Stimulated activated CD4-positive, alpha-beta T cell treated with anti-CD3 and anti-CD28 coated beads, Interleukin-1b, Interleukin-23, amount 100 ng/mL, for 1 hour (primary cell): ENCODE measurements at places on chromosomes 16 and 17.
A peak's percentile ranks its signal among the peaks of the same experiment; 100 is the strongest.

- no peak for DNase-seq
Observed at GRCh38 chr17:6454495-6455320, 10.5 kb downstream of the PIMREG start.

DNA sequence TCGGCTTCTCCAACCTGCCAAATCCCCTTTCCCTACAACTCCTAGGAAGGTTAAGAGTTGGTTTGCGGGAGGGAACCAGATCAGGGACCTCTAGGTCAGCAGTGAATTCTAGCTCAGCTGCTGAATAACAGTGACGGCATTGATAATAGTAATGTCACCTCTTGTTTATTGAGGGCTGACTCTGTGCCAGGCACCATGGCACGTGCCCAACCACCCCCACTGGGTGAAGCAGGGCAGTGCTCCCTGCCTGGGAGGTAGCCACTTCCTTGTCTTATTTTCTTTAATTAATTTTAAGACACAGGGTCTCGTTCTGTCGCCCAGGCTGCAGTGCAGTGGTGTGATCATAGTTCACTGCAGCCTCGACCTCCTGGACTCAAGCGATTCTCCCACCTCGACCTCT, 5.5 kb upstream of the PPL start:
- DNase-seq: no peak

GRCh38 chr16:52283584-52284375, 263.2 kb downstream of the TOX3 start:
- DNase-seq: no peak

DNA sequence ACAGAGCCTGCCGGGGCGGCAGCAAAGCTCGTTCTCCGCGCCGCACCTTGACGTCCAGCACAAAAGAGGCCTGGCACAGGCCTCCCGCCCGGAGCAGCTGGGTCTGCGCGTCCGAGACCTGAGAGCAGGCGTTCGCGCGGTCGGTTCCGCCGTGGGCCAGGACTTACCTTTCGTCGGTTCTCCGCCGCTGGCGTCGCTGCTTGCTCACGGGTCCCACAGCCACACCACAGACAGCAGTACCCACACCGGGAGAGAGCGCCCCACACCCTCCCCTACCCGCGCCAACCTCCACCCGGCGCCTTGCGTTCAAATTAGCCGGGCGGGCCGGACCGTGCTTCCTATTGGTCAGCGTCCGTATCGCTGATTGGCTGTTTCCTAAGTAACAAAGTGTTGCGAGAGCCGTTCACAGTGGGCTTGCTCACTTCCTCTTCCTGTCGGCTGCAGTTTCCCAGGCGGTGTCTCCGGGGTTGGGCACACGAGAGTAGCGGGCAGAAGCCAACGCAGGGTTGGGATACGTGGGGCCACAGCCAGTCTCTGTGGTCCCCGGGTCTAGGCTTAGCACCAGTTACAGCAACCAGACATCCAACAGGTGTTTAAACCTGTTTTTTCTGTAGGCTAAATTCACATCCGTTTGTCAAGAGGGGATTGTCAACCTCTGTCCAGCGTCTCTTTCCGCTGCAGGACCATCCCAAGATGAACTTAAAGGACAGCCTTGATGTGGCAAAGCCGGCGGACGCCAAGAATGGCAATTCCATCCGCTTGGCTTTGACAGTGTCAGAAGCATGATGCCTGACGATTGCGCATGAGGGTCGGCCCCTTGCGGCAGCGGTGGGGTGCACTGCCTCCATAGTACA, at the start of gene KIF18B:
KIF18B (minus strand) TSS at position 313 of the 854 bp plus-strand sequence. CDS start 11,429 bp downstream, outside the sequence.
- DNase-seq: peak; percentile 67

DNA sequence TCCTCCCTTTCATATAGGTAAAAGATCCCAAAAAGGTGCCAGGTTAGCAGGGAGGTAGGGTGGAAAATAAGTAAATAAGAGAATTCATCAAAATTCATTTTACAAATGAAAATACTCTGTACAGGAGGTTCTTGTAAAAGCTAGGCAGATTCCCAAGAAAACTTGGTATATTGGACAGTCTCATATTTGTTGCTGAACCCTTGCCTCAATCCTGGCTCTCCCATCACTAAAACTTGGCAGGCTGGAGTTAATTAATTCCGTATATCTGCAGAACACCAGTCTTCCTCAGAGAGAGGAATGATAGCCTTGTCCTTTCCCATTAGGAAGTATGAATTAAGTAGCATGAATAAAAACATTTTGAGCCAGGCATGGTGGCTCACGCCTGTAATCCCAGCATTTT, 66.2 kb upstream of the MTMR4 start:
- DNase-seq: no peak

GRCh38 chr17:76039121-76039520, 12.0 kb upstream of the EVPL start:
- no peak for DNase-seq

DNA sequence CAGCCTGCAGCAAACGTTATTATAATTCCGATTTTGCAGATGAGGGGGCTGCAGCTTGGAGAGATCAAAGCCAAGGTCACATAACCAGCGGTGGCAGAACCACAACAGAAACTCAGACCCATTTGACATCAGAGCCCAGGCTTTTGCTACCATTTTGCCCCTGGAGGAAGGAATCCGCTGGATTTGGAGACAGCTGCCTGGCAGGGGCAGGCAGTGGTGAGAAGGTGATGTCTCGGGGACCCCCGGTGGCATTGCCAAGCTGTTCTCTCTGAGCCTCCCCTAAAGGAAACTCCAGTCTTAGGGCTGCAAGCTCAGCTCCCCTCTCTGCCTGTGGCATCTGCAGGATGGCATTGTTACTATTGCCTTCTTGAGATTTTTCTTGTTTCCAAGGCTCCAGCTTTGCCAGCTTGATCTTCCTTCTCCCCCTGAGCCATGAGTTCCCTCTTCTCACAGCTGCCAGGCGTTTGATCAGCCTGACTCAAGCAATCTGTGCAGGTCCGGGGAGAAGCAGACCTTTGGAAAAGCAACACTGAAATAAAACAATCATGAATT, 40.8 kb downstream of the AIPL1 start:
- DNase-seq: no peak

- no peak for DNase-seq
Observed at GRCh38 chr17:79851461-79851817, 12.2 kb upstream of the CBX4 start.

DNA sequence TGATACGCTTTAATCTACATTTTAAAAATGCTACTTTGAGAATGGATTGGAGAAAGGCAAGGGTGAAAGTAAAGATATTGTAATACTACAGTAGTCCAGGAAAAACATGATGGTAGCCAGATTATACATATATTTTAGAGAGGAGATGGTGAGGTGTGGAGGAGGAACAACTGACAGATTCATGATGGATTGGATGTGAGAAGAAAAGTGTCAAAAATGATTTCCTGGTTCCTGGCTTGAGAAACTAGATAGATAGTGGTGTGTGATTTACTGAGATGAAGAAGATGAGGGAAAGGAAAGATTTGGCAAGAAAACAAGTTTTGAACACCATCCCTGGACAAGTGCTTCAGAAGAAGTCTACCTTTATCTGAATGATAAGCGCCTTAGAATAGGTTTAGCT, 80.5 kb downstream of the CHD9 start:
- DNase-seq: no peak

- no peak for DNase-seq
Observed at GRCh38 chr16:87851601-87852000, 17.7 kb downstream of the SLC7A5 start.

- no peak for DNase-seq
Observed at GRCh38 chr17:8018436-8018835, 16.0 kb downstream of the GUCY2D start.

DNA sequence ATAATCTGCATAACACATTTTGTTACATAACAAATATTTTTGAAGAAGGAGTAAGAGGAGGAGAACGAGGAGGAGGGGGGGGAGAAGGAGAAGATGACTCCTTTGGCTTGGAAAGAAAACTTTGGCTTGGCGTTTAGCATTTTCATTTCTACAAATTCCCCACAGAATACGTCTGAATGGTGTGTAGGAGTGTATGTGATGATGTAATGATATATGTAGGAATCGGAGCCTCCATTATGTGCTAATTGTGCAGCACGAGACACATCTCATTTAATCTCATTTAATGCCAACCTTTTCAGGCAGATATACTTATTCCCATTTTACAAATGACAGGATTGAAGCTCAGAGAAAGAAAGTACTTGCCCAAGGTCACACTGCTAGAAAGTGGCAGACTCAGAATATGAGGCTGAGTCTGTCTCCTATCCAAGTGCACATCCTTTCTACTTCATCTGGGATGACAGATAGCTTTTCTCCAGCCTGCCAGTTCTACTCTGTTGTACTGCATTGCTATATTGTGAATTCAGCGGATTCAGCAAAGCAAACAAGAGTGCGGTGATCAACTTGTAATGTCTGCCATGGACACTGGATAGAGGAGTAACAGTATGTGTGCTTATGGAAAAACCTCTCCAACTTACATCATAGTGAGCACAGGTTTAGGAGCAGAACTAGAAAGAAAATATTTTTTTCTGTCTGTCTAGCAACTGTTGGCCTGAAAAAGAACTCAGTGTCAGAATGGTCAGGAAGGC, 10.4 kb upstream of the SLC47A2 start:
- no peak for DNase-seq

DNA sequence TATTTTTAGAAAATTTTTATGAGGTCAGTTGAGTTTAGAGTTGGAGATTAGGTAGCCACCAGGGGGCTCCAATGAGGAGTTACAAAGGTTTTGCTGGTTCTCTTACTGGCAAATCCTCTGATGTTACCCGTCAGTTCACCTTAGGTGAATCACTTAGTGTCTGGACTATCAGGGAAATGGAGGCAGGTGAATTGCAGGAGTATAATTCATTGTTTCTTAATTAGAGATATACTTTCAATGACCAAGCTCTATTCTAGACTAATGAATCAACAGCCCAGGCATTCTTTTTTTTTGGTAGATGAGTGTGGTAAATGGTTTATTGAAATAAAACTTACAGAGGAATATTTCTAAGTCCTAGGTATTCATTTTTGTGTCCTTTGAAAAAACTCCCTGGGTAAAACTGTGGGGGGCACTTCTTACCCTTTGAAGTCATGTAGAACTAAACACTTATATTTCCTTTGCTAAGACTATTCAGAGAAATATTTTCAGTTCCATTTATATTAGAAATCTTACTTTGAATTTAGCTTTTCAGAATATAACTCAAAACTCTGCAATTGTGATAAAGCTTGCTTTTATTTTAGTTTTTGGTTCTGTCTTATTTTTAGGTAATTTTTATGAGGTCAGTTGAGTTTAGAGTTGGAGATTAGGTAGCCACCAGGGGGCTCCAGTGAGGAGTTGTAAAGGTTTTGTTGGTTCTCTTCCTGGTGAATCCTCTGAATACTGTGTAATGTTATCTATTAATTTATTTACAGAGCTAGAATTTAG, 17.7 kb downstream of the PSMD11 start:
- DNase-seq: peak; percentile 11

DNA sequence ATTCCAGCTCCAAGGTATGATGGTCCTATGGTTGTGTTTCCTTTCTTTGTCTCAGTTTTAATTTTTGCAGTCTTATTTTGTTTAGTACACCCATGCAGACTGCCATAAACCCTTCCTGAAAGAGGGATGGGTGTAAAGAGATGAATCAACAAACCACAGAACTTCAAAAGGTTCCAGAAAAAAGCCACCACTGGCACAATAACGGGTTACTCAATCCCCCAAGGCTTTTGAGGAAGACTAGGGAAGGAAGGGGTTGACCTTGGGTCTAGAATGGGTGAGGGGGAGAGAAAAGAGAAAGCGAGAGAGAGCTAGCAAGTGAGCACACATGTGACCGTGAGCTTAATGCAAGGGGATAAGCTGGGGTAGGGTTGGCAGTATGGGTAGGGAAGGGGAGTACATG, 168.1 kb downstream of the XYLT1 start:
- DNase-seq: no peak

DNA sequence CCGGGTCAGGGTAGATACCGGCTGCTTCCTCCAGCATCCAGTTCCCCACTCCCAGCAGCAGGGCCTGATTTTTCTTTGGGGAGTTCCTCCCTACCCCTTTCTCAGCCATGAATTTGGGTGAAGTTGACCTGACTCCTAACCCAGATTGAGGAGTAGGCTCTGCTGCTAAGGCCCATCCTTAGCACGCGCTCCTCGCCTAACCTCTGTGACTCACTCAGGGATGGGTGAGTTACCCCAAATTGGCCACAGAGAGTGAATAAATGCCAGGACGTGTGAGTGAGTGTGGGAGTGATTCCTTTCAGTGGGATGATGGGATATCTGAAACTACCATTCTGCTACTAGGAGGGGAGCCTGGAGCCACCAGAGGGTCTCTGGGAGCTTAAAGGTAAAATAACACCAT, 28.9 kb upstream of the ABCC12 start:
- no peak for DNase-seq

DNA sequence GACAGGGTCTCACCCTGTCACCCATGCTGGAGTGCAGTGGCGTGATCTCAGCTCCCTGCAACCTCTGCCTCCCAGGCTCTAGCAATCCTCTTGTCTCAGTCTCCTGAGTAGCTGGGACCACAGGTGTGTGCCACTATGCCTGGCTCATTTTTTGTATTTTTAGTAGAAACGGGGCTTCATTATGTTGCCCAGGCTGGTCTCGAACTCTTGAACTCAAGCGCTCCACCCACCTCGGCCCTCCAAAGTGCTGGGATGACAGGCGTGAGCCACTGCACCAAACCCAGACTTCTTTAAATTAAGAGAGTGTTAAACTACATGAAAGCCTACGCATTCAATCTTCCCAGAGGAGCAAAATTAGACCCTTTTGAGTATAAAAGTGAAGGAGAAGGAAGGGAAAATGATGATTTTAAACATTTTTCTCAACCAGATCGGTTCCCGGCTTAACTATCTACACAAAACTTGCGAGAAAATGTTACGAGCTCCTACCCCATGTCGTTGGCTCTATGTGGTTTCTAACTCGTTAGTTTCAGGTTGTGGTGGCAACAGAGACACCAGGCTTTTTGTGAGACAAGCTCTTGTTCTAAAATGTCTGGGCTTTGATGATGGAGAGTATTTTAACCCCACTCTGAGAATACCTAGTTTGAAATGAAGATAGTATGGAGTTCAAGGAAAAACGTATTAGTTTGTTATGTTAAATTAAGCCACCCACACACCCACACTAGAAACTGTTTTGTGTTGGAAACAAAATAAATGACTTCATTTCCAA, 26.3 kb downstream of the STAT5B start:
- DNase-seq: no peak

GRCh38 chr17:12996941-12997340, 20.9 kb downstream of the ELAC2 start:
- no peak for DNase-seq

DNA sequence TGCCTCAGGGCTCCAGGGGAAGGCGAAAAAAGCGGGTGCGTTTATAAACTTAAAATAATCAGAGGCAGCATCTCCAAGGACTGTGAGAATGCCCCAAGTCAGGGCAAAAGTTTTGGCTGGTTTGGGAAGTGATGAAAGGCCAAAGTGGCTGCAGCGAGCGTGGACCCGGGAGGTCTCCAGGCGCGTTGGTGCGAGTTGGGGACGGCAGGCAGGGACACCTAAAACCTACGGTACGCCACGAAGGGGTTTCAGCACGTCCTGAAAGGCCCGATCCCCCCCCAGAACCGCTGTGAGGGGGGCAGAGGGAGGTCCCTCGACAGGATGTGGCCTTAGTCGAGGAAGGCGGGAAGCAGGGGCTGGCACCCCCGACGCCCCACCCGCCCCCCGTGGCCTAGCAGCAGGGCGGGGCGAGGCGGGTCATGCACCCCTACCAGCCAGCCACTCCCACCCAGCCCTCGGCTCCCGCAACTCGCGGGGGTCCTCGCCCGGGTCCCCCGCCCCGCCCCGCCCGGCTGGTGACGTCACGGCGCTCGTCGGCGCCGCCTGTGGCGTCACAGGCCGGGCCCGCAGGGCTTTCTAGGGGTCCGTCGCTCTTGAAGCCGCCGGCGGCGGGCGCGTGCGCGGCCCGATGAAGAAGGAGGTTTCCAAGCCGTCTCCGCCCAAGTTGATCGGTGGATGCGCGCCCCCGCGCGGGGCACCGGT, at the start of gene MYCBPAP:
MYCBPAP (plus strand) TSS at position 569 of the 702 bp plus-strand sequence. CDS start 236 bp downstream, outside the sequence.
- DNase-seq: peak; percentile 37
